Activated effector memory CD4-positive, alpha-beta T cell treated with Interleukin-2 at 50 U/mL for 16 hours (primary cell): ENCODE measurements at places on chromosomes 13 and 19.

- no peak for DNase-seq
Observed at GRCh38 chr13:71977028-71977427, 110.0 kb upstream of the DACH1 start.

GRCh38 chr13:74210693-74211393 lies 76.6 kb upstream of the KLF12 start:
- no peak for DNase-seq

GRCh38 chr19:12265921-12266704 lies 28.6 kb downstream of the ZNF44 start:
- DNase-seq: no peak

- DNase-seq: no peak
Observed at GRCh38 chr13:111948811-111949210, 118.1 kb upstream of the SOX1 start.

- no peak for DNase-seq
Observed at GRCh38 chr19:45865269-45865948, 1.3 kb downstream of the FOXA3 start.

- no peak for DNase-seq
Observed at GRCh38 chr13:69565334-69565733, 542.3 kb upstream of the ATXN8OS start.
